HFFc6 (cell line): ENCODE measurements at places on chromosomes 2 and 18. TPM values are rescaled to one million over a fixed set of nuclear protein-coding genes. Genes with fewer than 3 reads are reported as not detected.
A peak's percentile ranks its signal among the peaks of the same experiment; 100 is the strongest.

The FBXO41 gene
- 0.86 and 1.2 TPM in 2 replicates for total RNA-seq

The MROH2A gene
- total RNA-seq, result not detected in 3 replicates

The LRP1B gene
- not detected in 3 replicates for total RNA-seq

DNA sequence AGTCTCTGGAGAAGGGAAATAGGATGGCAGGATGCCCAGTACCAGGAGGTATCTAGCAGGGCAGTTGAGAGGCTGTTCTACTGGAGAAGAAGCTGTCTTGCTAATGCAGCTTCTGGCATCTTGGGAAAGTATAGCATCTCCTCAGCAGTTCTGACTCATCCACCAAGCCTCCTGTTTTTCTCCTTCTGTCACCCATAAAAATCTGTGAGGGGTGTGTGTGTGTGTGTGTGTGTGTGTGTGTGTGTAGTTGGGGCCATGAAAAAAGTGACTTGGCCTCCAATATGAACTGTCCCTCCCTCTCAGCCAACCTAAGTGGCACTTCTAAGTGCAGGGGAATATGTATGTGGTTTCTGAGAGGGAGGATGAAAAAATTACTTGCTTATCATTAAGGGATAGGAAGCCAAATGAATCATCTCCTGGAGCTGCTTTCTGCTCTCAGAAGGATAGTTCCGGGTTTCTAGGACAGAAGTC lies 83.9 kb downstream of the CBLN2 start:
- no peak for DNase-seq
- H3K4me1 ChIP-seq, result no peaks in the 10 kb centered on the region
- no peaks in the 10 kb centered on the region for H3K27me3 ChIP-seq
- no peak overlapping the region for H3K27ac ChIP-seq
- H3K4me3 ChIP-seq, result no peak overlapping the region

GRCh38 chr2:149307014-149307413 lies 23.4 kb upstream of the LYPD6 start:
- no peak overlapping the region for H3K4me3 ChIP-seq
- H3K27ac ChIP-seq, result peak overlapping the region; percentile 29; the same call in 1 of the 2 replicates
- no peaks in the 10 kb centered on the region for H3K36me3 ChIP-seq

DNA sequence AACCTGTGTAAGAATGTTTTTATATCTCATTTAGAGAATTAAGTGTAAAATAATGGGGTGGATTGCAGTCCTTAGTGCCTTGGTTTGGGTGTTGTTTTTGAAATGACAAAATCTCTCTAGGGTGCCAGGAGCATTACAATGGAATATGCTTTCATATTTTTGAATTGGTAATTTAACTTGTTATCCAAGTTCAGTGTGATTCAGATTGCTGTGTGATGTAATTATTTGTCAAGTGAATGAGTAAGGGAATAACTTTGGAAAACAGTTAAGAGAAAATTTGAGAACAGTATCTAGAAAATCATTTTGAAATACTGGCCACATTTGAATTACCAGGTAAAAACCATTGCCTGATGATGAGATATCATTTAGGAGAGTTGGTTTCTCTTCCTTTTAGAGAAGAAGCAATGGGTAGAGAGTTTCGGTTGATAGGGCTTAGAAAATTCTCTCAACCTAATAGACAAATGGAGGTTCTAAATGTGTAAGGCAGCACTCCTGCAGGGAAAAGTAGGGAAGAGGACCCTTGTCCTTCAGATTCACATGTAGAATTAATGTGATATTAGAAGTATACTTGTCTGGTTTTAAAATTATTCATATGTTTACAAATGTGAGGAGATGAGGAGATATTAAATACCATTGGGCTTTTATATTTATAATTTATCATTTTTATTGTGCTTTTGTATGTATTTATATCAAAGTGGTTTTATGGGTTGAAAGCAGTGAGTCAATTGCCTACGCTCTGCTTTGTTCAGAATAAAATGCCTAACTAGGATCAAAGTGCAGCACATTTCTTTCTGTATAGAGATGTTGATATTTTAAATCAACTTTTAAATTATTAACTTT lies 124.8 kb downstream of the PHLPP1 start:
- peak overlapping the region; percentile 16; the same call in 1 of the 2 replicates for H3K27ac ChIP-seq
- no peak overlapping the region for H3K4me3 ChIP-seq
- peaks cover 10% of the 10 kb centered on the region for H3K4me1 ChIP-seq
- H3K36me3 ChIP-seq, result no peaks in the 10 kb centered on the region
